ENCODE measurements at places on chromosomes 16 and 17.

- DNase-seq = no peak
Measured at GRCh38 chr16:65751622-65752521, 614.6 kb upstream of the CDH5 start.

DNA sequence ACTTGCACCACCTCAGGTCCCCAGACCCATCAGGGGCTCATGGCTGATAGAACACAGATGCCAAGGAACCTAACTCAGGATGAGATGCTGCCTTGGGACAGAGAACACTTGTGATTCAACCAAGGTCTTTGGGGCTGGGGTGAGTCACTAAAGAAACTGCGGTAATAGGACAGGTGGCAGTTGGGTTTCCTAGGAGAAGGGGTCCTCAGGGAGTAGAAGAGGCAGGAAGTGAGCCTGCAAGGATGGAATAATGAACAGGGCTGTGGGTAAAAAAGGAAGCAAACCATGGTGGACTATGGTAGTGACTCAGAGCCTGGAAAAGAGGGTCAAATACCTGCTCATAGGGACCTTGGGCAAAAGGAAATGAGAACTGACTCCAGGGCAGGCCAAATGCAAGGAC, 6.5 kb upstream of the PNPO start:
- no peak for DNase-seq

DNA sequence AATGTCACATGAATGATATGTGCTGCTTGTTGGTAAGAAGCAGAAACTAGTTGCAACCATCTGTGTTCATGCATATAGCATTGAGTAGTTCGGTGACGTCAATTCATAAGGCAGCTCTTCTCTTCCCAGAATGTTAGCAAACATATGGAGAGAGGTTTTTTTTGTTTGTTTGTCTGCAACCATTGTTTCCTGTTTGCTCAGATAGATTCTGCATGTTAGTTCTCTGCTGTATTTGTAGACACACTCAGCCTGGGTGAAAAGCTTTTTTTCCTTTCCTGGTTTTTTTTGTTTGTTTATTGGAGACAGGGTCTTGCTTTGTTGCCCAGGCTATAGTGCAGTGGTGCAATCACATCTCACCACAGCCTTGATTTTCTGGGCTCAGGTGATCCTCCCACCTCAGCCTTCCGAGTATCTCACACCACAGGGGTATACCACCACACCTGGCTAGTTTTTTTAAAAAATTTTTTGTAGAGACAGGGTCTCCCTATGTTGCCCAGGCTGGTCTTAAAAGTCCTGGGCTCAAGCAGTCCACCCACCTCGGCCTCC, 16.7 kb downstream of the WSB1 start:
- no peak for DNase-seq

DNA sequence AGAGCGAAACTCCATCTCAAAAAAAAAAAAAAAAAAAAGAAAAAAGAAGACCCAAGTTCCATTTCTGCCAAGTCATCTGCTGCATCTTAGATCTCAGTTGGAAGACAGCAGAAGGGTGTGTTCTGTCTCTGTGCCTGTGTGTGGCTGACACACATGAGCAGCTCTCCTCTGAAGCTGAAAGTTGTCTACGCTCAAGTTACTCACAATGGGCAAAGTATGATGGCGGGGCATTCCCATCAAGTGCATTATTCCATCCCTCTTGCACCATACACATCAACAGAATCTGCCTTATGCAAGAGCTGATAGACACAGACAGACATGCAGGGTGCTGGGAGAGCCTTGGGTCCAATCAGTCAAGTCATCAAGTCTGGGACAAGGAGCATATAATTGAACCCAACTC, 402.2 kb downstream of the XYLT1 start:
- DNase-seq = no peak

- DNase-seq = no peak
Measured at GRCh38 chr17:21296097-21297025, 11.8 kb downstream of the MAP2K3 start.

DNA sequence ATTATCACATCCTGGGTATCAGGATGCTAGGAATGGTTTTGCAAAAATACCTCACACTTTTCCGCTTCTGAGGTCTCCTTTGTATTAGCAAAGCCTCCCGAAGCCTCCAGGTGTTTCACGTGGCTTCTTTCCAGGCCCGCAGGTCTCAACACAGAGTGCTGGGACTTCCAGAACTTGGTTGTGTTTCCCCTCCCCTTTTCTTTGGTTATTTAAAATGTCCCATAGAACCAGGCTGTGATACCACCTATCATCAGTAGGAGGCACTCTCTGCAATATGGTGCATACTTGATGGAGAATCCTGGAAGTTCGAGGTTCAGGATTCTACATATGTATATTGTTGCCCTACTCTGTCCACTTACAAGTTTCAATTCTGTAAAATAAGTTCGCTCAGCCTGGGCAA, 28.8 kb downstream of the ATP2C2 start:
- no peak for DNase-seq

- no peak for DNase-seq
Measured at GRCh38 chr17:39151150-39151942, at the start of gene PLXDC1. Gene PLXDC1 (minus strand): TSS chr17:39151637. CDS start chr17:39151437, 200 bp downstream.

DNA sequence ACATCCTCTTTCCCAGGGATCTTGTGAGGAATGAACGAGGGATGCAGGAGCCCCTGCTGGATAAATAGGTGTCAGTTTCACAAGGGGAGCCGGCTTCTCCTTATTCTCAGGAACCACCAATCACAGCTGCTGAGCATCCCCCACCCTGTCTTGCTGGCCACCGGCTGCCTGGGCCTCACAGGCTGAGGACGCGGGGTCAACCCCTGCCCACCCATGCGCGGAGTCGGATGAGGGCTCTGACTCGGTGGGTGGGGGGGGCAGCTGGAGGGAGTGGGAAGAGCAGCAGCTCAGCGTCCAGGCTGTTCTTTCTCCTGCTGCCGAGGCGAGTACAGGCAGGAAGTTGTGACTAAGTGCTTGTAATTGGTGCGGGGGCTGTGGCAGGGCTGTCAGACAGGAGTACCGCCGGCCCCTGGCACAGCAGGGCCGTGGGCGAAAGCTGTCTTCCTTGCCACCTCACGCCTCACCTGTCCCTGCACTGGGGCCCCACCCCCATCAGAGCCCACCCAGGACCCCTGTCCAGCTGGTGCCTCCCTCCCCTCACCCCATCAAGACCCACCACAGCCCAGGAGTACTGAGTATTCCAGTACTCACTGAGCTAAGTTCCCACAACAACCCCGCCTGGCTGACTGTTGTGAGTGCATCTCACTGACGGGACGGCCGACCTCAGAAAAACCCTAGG, 11.0 kb upstream of the DPEP1 start:
- peak; percentile 42 for DNase-seq

DNA sequence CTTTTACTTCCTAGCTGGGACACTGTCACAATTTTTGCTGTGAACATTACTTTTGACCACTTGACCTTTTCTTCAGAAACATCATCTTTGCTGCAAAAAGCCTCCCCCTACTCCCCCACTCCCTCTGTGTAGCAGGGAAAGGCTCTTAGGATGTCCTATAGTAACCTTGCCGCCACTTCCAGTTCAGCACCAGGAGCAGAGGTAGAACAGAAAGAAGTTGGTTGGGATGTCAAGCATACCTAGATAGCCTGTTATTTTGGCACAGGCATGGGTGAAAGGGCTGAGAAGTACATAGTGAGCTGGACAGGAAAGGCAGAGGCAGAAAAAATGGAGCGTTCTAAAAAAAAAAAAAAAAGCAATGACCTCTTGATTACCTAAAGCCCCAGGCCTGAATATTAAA, 31.3 kb downstream of the SMIM36 start:
- DNase-seq = no peak

DNA sequence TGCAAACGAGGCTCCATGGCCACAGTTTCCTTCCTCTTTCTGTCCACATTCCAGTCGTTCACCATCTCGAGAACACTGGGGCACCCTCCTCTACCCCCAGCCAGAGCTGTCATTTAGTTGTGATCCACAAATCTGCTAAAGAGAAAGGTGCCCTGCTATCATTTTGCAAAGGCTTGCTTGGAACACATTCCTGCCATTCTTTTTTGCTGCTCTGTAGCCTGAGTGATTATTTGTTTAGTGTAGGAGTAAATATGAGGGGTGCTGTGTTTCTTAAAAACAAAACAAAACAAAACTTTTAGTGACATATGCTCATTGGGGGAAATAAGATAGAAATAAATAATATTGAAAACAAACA, 166.7 kb downstream of the PRKCA start:
- no peak for DNase-seq

DNA sequence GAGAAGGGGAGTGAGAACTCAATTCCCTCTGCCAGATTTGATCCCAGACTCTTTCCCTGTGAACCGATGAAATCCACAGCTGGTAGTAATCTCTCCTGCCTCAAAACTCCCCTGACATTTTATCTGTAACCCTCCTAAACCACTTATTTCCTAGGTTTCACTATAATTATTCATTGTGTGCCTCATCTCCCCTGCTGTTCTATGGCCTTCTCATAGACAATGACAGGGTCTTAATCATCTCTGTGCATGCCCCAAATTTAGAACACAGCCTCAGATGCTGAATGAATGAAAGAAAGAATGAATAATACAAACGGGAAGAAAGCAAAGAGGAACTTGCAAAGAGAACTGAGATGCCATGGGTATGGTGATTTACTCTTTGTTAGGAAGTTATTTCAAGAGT, 451.1 kb downstream of the HS3ST3B1 start:
- DNase-seq = no peak

DNA sequence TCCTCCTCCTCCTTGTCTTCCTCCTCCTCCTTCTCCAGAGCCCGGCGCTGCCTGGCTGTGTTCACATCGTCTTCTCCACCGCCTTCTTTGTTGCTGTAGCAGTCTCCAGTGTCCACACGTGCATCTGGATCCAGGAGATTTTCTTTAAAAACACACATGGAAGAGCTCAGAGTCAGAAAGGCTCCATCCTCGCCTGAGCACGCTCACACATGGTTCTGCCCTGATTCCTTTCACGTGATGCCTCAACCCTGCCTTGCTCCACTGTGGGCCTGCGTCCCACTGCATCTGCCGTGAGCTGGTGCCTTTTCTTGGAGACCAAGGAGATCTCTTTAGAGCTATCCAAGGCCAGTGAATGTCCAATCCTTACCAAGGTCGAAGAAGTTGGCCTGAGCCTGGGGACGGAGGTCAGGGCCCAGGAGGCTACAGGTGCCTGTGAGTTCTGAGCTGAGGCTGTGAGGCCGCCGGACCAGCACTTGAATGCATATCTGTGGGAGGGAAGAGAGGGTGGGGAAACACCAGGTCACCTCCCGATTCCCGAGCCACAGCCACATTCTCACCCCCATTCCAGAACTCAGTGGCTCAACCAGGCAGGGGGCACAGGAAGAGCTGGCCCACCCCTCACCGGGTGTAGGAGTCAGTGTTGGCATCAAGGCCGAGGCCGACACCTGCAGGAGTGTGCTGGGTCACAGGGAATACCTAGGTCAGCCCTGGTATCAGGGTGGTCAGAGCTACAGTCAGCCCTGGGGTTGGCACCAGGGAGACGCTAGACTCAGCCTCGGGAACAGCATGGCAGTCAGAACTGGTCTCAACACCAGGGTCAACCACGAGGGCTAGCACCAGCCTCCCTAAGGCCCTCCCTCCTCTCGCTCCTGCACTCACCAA, 37.6 kb downstream of the HASPIN start:
- no peak for DNase-seq

DNA sequence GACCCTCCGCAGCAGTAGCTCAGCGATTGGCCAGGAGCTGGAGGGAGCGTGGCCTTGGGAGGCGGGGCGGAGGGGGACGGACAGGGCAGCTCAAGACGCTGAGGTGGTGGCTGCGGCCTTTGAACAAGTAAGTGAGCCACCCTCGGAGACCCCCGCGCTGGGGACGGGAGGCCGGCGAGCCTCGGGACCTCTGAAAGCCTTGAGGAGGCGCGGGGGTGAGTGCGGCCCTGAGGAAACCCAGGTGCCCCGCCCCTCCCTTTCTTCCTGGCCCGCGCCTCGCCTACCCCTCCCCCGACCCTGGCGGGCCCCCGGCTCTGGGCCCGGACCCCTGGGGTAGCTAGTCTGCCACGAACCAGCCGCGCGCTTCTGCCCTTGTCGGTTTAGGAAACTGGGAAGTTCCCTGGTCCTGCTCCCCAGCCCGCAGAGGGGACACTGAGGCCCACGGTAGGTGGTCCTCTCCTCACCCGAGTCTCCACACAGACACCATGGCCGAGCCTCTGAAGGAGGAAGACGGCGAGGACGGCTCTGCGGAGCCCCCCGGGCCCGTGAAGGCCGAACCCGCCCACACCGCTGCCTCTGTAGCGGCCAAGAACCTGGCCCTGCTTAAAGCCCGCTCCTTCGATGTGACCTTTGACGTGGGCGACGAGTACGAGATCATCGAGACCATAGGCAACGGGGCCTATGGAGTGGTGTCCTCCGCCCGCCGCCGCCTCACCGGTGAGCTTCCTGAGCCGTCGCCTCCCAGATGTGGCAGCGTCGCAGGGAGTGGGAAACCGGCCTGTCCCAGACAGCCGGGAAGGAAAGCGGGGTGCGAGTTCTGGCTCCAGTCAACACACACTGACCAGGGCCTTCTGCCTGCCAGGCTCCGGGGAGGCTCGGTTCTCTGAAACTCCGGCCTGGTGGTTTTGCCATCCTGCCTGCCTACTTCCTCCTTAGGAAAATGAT, at the start of gene MAPK7:
Gene MAPK7 (plus strand): TSS at position 83 of the 945 bp plus-strand sequence. CDS start 403 bp downstream, at position 486.
- DNase-seq = no peak

GRCh38 chr17:69300222-69300621, 26.7 kb downstream of the ABCA5 start:
- no peak for DNase-seq

DNA sequence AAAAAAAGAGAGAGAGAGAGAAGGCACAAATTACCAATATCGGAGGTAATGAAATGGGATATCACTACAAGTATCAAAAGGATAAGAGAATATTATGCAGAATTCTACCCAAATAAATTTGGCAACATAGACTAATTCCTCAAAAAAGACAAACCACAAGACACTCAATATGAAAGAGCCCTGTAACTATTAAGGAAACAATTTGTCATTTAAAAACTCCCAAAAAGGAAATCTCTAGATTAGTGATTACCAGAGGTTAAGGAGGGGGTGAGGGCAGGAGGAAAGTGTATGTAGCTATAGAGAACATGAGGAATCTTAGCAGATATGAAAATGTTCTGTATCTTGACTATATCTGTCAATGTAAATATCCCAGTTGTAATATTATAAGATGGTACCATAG, 54.0 kb downstream of the CFDP1 start:
- DNase-seq = no peak
